ENCODE measurements at places on chromosomes 7 and 10.

- DNase-seq: no peak
Observed at GRCh38 chr7:80392229-80393169, 119.4 kb downstream of the GNAT3 start.

DNA sequence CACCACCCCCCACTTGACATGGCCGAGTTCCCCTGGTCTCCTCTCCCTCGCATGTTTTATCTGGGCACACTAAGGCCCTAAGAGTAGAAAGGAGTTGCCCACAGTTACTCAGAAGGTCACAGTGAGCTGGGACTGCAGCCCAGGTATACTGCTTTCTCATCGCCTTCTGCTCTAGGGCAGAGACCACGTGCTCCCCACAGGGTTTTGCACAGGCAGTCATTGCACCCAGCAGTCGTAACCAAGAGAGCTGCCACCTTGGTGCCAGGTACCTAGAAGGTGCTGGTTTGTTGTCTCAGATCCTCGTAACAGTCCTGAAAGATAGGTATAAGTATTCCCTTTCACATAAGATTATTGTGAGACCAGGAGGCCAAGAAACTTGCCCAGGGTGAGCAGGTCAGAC, 1.8 kb downstream of the MINDY4 start:
- DNase-seq: no peak

GRCh38 chr10:4851176-4851575, 25.2 kb downstream of the AKR1E2 start:
- no peak for DNase-seq

- DNase-seq: no peak
Observed at GRCh38 chr7:147276783-147277370, 1160.3 kb downstream of the CNTNAP2 start.

DNA sequence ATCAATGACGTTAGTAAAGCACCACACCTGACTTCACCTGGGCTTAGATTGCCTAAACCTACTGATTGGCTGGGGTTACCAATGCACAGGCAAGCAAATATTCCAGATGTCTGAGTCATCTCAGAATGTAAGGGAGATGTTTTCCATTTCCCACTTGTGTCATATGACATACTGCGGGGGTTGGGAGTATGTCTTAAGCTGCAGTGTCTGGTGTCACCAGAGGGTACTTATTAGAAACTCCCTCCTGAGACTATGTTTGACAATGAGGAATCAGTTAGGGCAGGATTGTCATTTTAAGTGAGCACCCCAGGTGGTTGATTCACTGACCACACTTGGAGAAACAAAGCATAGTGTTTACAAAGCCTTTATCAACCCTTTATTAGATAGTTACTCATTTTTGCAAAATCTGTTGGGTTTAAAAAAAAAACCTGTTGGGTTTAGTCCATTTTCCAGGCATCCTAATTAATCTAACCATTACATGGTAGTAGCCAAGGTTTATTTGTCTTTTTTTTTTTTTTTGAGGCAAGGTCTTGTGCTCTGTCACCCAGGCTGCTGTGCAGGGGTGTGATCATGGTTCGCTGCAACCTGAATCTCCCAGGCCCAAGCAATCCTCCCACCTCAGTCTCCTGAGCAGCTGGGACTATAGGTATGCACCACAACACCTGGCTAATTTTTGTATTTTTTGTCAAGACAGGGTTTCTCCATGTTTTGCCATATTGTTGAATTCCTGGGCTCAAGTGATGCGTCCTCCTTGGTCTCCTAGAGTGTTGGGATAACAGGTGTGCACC, 72.5 kb downstream of the CDK6 start:
- DNase-seq: no peak

DNA sequence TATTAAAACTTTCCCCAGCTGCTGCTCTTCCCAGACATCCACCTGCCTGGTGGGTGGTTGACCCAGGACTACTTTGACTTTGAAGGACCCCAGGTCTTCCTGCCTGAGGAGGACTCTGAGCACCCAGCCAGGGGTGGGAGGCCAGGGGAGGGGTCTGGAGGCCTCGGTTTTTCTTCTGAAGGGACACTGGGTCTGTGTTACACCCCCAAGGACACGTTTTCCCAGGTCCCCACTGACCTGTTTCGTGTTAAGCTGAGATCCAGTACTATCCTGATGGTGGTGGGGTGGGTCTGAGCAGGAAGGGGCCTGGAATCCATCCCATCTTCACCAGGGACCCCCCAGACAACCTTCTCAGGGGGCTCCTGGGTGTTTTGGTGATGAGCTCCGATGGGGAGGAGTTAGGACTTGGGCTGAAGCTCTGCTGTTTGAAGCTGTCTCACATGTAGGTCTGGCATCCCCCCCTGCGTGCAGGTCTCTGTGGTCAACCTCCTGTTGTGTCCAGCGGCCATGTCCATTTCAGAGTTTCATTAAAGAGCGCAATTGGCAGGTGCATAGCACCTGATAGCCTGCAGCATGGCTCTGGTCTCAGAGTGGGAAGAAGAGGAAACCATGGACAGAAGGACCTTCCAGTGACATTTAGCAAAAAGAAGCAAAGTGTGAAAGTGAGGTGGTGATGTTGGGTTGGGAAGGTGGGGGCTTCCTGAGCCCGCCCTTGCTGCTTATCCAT, 3.5 kb downstream of the JAKMIP3 start:
- no peak for DNase-seq

DNA sequence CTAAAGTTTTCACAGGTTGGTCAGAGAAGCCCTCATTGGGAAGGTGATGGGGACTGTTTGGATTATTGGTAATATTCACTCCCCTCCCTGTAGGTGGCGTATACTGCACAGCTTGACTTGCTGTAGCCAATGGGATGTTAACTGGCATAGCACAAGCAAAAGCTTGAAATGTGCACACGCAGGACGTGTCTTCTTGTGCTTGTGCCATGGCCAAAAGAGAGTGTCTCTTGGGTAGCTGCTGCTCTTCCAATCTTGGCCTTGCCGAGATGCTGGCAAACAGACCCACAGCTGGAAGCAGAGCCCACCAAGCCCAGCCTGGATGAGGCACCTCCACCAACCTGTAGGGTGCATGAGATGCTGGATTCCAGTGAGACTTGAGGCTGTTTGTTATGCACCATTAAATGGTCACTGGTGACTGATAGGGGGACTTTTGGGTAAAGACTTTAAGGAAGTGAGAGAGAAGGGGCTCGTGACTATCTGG, 266.0 kb downstream of the GRID1 start:
- peak; percentile 38 for DNase-seq

DNA sequence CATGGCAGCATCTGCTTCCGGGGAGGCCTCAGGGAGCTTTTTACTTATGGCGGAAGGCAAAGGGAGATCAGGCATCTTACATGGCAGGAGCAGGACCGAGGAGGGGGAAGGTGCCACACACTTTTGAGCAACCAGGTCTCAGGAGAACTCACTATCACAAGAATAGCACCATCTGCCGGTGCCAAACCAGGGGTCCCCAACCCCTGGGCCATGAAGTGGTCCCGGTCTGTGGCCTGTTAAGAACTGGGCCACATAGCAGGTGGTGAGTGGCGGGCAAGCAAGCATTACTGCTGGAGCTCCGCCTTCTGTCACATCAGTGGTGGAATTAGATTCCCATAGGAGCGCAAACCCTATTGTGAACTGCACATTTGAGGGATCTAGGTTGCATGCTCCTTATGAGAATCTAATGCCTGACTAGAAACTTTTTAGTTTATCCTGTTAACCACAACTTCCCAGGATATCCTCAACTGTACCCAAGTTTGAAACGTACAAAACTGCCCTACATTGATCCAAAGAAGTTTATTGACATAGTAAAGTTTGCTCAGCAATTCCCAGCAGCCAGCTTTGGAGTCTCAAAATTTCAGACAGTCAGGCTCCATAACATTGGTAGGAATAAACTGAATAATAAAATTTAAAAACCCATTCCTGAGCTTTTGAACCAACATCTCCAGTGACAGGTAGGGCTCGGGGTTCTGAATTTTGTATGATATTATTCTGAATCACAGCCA, 228.4 kb upstream of the TAC1 start:
- no peak for DNase-seq

DNA sequence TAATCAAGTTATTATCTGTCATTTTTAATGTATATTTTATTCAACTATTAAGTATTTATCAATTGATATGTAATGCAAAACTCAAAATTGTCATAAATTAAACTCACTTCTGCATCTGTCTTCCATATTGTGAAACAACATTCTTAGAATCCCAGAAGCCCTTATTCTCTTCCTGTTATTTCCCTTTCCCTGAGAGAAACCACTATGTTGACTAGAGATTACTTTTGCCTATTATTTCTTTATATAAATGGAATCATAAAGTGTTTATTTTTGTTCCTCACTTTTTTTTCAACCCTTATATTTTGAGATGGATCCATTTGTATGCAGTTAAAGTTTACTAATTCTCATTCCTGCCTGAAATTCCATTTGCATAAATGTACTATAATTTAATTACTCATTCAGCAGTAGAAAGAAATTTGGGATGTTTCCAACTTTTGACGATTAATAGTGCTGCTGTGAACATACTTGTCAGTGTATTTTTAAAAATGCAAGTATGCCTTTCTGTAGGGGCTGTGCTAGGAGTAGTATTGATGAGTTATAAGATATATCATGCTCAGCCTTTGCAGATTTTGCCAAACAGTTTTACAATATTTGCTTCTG, 211.2 kb downstream of the SEMA3D start:
- DNase-seq: no peak

DNA sequence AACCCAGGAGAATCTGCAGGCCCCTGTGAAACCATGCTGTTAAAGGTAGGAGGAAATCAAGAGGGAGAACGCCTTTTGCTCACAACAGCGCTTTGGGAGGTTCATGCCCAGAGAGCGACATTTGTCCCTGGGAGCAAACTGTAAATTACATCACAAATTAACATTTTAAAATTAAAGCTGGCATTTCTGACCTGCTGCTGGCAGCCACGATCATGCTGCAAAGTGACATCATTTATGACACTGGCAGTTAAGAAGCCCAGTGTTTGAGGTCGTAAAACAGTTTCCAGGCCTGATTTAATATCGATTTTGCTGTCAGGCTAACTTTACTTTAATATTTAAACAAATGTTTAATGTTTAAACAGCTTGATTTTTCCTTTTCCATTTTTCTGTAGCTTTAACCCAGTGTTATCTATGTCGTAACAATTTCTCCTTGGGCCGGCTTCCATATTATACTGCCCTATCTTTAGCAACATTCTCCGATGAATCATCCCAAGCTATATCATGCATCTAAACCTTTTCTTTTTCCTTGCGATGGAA, 86.5 kb upstream of the NPVF start:
- no peak for DNase-seq

DNA sequence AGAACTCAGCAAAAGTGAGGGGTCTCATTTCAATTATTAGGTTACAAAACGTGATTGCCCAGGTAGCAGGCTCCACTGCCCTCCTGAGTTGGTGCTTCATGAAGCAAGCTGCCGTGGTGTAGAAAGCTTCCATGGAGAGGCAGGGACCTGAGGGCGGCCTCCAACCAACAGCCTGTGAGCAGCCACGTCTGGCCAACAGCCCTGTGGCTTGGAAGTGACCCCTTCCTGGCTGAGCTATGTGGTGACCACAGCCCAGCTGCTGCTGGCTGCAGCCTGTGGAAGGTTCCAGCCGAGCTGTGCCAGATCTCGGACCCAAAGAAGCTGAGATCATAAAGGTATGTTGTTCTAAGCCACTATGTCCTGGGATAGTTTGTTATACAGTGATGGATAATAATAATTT, 122.5 kb upstream of the KLF6 start:
- no peak for DNase-seq

DNA sequence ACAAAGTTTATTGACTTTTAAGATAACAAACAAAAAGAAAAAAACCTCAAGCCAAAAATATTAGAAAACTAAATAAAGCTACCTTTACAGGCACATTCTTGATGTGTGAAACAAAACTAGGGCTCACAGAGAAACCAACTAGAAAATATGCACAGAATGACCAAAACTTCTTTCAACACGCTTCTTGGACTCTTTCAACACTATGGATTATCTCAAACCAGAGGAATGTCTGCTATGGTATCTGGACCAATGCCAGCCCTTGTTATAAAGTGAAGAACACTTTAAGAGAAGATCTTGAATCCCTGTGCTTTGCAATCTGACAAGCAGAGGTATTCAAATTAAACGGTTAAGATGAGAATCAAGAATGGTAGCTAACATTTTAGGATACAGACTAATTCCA, 76.6 kb downstream of the DNAJC1 start:
- DNase-seq: no peak

GRCh38 chr7:79257959-79258358, 195.5 kb downstream of the MAGI2 start:
- DNase-seq: no peak

DNA sequence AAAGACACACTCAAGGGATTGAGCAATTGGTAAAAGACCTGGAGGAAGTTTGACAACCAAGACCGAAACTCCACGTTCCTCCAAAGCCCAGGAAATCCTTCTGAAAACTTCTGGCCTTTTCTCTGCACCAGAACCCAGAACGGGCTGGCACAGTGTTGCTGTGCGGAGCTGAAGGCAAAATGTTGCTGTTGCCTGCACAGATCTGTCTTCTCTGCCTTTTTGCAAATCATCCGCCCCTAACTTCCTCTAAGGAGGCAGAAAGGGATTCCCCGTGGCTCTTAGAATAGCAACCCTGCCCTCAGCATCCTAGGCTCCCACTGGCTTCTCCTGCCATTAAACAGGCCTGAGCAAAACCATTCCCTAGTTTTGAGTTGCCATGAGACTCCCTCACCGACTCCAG, 44.9 kb downstream of the FIGNL1 start:
- DNase-seq: peak; percentile 47

DNA sequence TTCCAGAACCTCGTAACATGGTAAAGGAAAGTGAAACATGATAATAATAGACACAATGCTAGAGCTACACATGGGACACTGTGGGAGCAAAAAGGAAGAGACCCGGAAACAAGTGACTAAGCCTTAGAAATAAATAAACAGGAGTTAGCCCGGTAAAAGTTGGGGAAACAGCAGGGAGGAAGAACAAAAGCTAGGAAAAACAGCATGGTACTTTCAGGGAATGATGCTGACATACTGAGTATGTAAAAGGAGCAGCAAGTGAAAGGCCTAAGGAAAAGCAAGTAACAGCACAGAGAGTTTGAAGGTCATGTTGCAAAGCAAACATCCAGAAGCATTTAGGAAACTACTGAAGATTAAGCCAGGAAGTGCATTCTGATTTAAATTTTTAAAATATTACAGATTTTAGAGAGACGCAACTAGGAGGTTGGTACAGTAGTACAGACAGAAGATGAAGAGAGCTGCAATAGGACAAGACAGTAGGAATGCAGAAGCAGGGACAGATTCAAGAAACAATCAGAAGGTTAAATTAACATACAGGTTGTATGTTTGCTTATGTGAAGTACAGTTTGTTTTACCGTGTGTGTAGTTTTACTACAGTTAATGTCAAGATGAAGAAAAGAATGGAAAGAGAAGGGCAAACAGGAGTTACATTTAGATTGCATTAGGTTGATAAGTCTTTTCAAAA, 63.7 kb downstream of the ARHGAP12 start:
- no peak for DNase-seq

DNA sequence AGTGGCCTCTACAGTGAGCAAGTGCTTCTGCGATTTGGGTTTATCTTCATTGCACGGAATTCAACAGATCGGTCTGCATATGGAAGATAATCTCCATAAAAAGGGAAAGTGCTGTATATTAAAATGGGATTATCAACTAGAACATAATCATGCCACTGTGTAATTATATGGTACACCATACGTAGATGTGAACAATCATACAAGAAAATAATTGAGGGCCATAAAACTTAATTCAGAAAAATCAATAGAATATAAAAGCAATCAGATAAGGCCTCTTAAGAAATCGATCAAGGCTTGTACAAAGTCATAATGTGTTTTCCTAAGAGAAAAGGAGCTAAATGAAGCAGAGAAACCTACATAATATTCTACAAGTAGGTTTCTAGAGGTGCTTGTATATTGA, 157.5 kb upstream of the MGMT start:
- no peak for DNase-seq

- no peak for DNase-seq
Observed at GRCh38 chr10:89690027-89690426, 11.4 kb upstream of the KIF20B start.

Measured in GM12865 (cell line).